ENCODE measurements at places on chromosomes 11 and 22.
A peak's percentile ranks its signal among the peaks of the same experiment; 100 is the strongest.

DNA sequence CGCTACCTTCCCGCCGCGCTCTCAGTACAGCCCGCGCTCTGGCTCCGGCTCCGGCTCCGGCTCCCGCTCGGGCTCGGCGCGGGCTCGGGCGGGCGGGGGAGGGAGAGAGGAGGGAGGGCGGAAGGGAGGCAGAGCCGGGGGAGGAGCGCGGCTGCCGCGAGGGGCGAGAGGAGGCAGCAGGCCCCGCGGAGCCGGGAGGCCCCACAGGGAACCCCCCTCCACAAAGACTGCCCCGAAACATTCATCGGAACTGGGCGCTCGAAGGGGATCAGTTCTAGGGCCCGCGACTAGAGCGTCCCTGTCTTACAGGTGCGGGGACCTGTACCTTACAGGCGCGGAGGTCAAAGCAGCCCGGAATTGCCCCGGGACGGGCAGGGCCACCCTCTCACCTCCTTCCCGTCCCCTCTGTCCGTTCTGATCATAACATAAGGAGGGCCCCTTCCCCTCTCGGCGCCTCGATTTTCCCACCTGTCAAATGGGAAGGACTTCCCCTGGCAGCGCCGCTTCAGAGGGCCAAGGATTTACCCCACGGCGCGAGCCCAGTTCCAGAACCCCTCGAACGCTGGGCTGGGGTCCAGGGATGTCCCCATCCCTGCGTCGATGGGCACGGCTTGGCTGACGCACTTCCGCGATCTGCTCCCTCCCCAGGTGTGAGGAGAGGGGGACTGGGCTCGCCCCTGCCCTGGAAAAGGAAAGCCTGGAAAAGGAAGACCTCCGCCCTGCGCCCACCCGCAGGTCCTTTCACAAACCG, at the start of gene SHISA8:
TSS of gene SHISA8 (minus strand) at position 40 of the 751 bp plus-strand sequence. CDS start 407 bp downstream, outside the sequence.
- DNase-seq = peak; percentile 47

- DNase-seq = no peak
These were observed 28.0 kb upstream of the RRAS2 start for GRCh38 chr11:14386895-14387480.

DNA sequence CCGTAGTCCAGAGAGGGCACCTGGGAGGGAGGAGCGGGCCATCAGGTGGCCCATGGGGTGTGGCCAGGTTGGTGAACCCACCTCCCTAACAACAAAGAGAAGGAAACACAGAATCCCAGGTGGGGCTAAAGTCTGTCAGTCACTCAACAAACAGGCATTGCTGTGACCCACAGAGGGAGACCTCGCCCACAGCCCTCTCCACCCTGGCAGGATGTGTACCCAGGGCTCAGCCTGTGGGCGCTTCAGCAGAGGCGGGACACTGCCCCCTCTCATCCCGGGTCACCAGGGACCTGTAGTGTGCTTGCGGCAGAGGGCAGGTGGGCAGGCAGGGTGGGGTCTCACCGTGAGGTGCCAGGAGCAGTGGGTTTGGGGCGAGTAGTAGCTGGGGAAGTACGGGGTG, 25.1 kb downstream of the TMPRSS6 start:
- DNase-seq = no peak

DNA sequence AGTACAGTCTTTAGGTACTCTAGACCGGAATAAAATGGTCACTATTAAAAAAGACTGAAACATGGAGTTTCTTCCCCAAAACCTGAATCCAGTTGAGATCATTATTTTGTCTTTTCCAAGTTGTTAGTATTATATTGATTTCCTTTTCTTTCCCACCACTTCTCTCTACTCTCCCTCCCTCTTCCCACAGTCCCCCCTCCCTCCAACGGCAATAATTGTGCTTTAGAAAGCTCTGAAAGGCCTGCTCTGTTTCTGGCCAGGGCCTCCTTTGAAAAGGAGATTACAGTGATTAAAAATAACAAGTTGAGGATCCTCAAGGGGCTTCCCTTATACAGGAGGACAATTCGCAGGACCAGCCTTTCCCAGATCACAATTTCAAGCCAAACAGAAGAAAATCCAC, 3.5 kb downstream of the SPON1 start:
- no peak for DNase-seq

- no peak for DNase-seq
These were observed 46.3 kb upstream of the ANO1 start for GRCh38 chr11:70031631-70032469.

DNA sequence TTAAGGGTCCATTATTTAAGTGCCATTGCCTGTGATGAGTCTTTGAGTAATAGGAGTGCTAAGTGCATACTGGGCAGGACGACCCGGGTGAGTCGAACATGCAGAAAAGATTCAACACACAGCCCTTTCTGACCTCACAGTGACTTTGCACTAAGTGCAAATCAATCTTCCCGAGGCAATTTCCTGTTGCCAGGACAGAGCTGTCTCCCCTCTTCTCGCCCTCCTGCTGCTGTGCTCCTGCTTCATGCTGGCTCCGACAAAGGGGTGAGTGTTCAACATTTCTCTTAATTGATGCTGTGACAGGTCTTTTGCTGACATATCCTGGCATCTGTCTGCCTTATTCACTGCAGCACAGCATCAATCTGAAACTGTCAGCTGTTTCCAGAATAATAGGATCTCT, 42.0 kb downstream of the MCHR1 start:
- DNase-seq = no peak

DNA sequence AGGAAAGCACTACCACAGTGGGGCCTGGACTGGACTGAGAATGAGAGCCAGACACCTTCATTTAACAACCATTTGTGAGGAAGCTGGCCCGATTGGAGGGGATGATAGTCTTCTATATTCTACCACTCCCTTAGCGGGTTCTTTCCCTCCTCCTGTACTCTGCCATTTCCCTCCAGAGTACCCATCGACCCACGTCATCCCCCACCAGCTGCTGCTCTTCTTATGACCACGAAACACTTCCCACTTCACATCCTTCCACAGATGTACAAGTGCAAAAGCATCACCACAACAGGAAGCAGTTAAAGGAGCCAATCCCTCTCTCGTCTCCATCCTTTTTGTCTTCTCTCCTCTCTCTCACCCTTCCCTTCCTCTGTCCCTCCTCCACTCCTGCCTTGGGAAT, 18.0 kb upstream of the UBASH3B start:
- DNase-seq = no peak

GRCh38 chr22:45612451-45612901, 59.2 kb upstream of the ATXN10 start:
- DNase-seq = no peak

- no peak for DNase-seq
These were observed 104.0 kb upstream of the BID start for GRCh38 chr22:17878186-17878694.

Data from stimulated activated CD8-positive, alpha-beta memory T cell treated with anti-CD3 and anti-CD28 coated beads, Interleukin-4, amount 100 ng/mL, for 4 hours (primary cell).